ENCODE measurements at places on chromosomes 6 and 20. TPM values are rescaled to one million over a fixed set of nuclear protein-coding genes. Genes with fewer than 3 reads are reported as not detected.

The LTB gene
- 0.17 TPM for total RNA-seq

The GCNT2 gene
- not detected for total RNA-seq

The POU5F1 gene
- total RNA-seq = not detected

The C6orf52 gene
- not detected for total RNA-seq

The DCDC2 gene
- total RNA-seq = not detected

The ZBP1 gene
- not detected for total RNA-seq

The PSORS1C2 gene
- not detected for total RNA-seq

The TAAR2 gene
- total RNA-seq = not detected

The NPEPL1 gene
- 19.3 TPM for total RNA-seq

The APOM gene
- total RNA-seq = 0.51 TPM

The PEX6 gene
- 40.1 TPM for total RNA-seq

The CDSN gene
- not detected for total RNA-seq

The GSTA3 gene
- not detected for total RNA-seq

The GABRR2 gene
- total RNA-seq = not detected

The CDH26 gene
- not detected for total RNA-seq

The BMP7 gene
- not detected for total RNA-seq

The TMC2 gene
- total RNA-seq = not detected

The EYS gene
- total RNA-seq = not detected

The CHD6 gene
- total RNA-seq = 15.9 TPM

The BPIFB4 gene
- total RNA-seq = not detected

The B3GAT2 gene
- not detected for total RNA-seq
